GM23338 (cell line): ENCODE measurements at places on chromosomes 7 and 10. TPM values are rescaled to one million over a fixed set of nuclear protein-coding genes. Genes with fewer than 3 reads are reported as not detected.

DNA sequence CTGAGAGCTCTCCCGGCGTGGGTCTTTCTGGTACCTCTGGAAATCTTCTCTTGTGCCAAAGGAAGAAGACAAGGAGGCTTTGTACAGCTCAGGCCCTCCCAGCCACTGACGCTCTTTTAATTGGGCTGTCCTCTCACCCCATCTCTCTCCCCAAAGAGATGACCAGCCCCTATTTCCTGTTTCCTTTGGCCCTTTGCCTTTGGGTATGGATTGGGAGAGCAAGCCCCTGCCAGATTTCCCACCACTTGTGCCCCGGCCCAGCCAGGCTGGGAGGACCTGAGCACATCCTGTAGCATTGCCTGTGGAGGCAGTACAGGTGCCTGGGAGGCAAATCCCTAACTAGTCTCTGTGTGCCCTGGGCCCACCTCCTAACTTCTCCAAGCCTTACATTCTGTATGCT lies 5.7 kb upstream of the PLAC9 start:
- peak; percentile 35 for DNase-seq

- DNase-seq = peak; percentile 51
Measured at GRCh38 chr7:13742811-13743210, 246.7 kb downstream of the ETV1 start.

- DNase-seq = no peak
Measured at GRCh38 chr10:11863353-11864109, 40.4 kb downstream of the PROSER2 start.

DNA sequence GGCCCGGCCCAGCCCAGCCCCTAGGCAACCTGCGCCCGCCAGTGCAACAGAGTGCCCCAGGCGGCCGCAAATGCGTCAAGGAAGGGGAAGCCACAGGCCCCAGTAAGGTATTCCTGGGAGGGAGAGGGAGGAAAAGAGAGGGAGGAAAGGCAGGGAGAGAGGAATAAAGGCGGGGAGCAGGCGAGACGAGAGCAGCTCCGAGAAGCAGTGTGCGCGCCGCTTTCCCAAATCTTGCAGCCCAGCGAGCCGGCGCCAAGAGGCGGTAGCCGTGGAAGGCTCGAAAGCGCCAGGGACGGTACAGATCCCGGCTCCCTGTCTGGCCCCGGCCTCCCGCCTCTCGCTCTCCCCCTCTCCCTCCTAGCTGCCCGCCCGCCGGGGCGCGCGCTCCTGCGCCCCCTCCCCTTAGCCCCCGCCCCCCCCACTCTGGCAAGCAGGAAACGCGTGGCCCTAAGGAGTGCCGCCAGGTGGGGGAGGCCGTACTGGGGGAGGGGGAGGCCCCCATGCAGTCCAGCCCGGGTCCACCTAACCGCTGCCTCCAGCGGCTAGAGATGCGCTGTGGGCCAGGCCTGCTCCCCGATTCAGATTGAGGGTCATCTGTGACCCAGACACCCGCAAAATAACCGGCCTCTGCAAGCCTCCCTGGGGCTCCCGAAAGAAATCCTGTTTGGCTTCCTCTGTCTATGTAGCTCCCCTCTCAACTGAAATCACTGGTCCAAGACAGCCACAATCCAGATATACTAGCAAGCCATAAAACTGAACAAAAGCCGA lies 4.3 kb downstream of the HOXA10 start:
- DNase-seq = peak; percentile 82

GRCh38 chr10:58157076-58157766 lies 110.5 kb downstream of the IPMK start:
- DNase-seq = no peak

DNA sequence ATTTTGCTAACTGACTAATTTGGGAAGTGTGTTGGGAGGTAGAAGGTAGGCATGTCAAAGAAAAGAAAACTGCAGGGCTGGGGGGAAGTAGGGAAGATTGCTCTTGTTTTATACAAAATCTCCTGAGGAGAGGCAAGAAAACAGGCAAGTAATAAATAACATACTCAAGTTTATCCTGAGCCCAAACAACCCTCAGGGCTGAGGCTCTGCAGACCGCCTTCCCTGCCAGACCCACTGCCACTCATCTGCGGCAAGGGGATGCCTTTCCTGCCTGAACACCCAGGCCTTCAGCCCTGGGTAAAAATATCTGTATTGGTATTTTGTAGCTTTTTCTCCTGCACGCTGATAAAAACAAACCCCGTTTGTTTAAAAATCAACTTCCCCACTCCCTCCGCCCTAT lies 399.8 kb upstream of the NFE2L3 start:
- DNase-seq = no peak

Gene NODAL
- total RNA-seq = 28.4 and 29.9 TPM in 2 replicates

GRCh38 chr10:118723466-118723865 lies 31.3 kb downstream of the CACUL1 start:
- no peak for DNase-seq

DNA sequence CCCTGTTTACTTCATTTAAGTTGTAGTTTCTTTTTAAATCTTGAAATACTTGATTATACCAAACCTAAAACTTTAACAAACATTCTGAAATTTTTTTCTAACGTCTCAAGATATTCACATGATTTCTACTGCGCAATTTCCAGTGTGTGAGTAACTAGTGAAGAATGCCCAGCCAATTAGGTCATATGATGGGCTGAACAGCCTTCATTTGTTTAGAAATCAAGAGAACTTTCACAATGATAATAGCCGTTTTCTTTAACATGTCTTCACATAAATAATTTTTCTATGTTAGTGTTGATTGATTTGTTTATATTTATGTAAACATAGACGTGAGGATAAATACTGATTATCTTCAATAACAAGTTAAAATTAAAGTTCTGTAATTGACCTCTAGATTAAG lies 21.8 kb downstream of the STAM start:
- no peak for DNase-seq

Gene ADRA2A
- total RNA-seq = 1.8 and 2.5 TPM in 2 replicates

DNA sequence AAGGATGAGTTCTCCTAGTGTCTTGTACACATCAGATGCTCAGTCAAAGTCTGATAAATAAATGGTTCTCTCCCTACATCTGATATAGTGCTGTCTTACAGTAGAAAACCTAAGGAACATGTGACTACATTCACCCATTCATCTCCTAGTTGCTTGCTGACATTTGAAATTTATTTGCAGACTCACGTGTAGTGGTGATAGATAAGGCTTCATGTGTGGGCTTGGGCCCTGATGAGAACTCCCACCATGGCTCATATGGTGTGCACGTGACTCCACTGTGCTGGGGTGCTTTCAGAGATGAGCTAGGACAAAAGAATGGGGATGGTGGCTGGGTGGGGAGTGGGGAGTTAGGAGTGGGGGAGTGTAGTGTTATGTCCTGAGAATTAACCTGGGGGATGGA lies 287.3 kb downstream of the RPS24 start:
- no peak for DNase-seq

DNA sequence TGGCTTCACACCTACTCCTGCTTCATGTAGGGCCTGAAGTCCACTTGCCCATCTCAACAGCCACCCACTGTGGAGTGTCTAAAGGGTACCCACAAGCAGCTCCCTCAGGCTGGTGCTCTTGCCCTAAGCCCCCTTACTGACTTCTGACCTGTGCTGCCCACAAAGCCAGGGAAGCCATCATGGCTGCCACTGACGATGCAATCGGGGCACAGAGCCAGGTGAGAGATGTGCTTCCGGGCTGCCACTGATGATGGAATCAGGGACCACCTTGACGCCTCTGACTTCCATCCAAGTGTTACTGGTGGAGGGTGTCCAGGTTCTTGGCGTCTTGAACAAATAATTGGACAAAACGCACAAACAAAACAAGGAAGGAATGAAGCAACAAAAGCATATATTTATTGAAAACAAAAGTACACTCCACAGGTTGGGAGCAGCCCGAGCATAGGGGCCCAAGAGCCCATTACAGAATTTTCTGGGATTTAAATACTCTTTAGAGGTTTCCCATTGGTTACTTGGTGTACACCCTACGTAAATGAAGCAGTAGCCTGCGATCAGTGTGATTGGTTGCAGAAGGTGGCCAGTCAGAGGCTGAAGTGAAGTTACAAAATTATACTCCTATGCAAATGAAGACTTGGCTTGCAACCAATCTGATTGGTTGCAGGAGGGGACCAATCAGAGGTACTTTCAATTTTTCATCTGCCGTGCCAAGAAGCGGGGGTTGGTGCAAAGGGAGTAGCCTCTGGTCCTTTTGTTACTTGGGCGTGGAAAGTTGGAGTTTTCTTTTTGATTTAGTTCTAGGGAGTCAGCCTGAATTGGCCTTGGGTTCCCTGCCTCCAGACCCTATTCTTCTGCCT lies 4.5 kb downstream of the CPA2 start:
- DNase-seq = no peak

DNA sequence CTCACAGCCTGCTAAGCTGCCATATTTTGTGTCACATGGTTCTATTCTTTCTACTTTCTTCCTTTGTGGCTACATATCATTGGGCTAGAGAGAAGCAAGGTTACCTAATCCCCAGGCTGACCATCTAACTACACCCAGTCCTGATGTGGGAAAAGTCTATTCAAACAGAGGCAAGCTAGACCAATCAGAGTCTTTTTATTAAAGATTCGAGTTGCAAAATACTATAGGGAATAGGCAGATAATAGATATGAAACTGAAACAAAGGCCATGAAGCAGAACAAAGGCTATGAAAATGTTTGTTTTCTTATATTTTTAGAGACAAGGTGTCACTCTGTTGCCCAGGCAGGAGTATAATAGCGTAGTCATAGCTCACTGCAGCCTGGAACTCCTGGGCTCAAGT lies 36.7 kb downstream of the MTERF1 start:
- DNase-seq = no peak

Gene AGBL3
- total RNA-seq = 3.2 and 4.5 TPM in 2 replicates

DNA sequence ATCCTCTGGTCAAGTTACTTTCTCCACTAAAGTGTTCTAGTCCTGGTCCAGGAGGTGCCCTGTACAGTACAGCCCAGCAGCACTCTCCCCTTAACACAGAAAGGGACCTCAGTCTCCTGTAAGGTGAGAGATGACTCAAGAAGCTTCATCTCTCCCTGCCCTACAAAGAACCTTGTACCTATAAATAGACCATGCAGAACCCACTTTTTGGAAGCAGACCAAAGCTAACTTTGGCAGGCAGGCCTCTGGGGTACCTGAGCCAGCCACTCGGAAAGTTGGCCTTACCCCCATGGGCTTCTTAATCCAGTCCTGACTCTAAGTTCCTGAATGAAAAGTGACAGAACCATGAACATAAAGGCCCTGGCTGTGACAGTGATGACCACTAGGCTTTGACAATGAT lies 454.8 kb downstream of the KCNMA1 start:
- DNase-seq = no peak

Gene SFTPA1
- not detected in 2 replicates for total RNA-seq
